Ovary (tissue), 10 donors: ENCODE measurements at places on chromosomes 3 and 15. TPM values are rescaled to one million over a fixed set of nuclear protein-coding genes. Genes with fewer than 3 reads are reported as not detected.

DNA sequence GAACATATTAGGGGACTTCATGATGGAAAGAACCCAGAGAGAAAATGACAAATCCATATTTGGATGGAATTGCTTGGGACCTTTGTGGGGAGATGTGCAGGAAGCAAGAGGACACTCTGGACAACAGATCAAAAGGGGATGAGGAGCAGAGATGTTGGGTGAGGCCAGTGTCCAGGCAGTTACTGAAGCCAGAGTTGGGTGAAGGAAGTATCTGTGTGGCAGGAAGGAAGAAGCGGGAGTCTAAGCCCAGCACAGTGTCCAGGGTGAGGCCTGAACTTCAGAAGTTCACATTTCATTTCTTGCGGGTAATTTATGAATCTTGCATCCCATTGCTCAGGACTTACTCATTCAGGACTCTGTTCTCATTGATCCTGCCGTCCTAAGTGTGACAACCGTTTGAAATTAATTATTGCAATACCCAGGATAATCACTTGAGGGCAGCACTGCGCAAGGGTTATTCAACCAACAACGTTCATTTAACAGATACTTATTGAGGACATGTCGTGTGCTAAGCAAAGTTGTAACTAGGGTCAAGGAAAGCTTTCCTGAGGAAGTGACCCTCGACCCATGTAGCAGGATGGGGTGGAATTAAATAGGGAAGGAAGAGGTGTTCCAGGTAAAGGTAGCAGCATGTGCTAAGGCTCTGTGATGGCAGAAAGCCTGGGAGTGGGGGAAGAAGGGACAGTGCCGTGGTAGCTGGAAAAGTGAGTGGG is 61.3 kb upstream of the CMTM8 start:
- DNase-seq = no peak
- H3K36me3 ChIP-seq = no peaks in the 10 kb centered on the region
- H3K4me3 ChIP-seq = no peak overlapping the region
- no peaks in the 10 kb centered on the region for H3K27me3 ChIP-seq
- no peak overlapping the region for H3K27ac ChIP-seq

- H3K36me3 ChIP-seq = no peaks in the 10 kb centered on the region
- no peak for DNase-seq
- H3K27me3 ChIP-seq = no peaks in the 10 kb centered on the region
- no peaks in the 10 kb centered on the region for H3K4me1 ChIP-seq
- no peak overlapping the region for H3K4me3 ChIP-seq
- no peak overlapping the region for H3K27ac ChIP-seq
Measured at GRCh38 chr3:184954251-184954650, 142.3 kb downstream of the VPS8 start.

- no peaks in the 10 kb centered on the region for H3K27me3 ChIP-seq
- peaks cover 4% of the 10 kb centered on the region for H3K4me1 ChIP-seq
- H3K36me3 ChIP-seq = no peaks in the 10 kb centered on the region
- peak overlapping the region; percentile 81 for H3K27ac ChIP-seq
- peak overlapping the region; percentile 59 for H3K4me3 ChIP-seq
Measured at GRCh38 chr15:63833021-63833696, 589 bp downstream of the HERC1 start.

DNA sequence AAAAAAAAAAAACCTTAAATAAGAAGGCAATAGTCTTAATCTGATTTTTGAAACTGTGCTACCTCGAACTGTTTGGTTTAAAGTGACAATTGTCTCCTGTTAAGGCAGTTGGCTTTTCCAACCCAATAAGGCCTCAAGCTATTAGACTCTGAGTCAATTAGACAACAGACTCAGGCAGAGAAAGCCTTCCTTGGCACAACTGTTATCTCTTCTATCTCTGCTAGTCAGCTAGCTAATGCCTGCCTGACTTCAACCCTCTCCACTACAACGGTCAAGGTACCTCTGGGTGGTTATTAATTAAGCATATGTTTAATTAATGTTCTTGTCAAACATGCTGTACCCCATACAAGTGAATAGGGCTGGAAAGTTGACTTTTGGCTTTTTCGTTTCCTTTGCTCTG is 110.2 kb upstream of the NLGN1 start:
- no peaks in the 10 kb centered on the region for H3K36me3 ChIP-seq
- no peak overlapping the region for H3K4me3 ChIP-seq
- H3K27me3 ChIP-seq = no peaks in the 10 kb centered on the region

- no peak overlapping the region for H3K4me3 ChIP-seq
- no peaks in the 10 kb centered on the region for H3K36me3 ChIP-seq
- H3K4me1 ChIP-seq = no peaks in the 10 kb centered on the region
Measured at GRCh38 chr3:187976365-187976900, 177.5 kb upstream of the LPP start.

ARL6IP5 gene
- total RNA-seq = 83.0 TPM

GRCh38 chr3:59994732-59995304 is 945.0 kb upstream of the CFAP20DC start:
- H3K4me1 ChIP-seq = no peaks in the 10 kb centered on the region
- H3K27ac ChIP-seq = no peak overlapping the region
- H3K36me3 ChIP-seq = no peaks in the 10 kb centered on the region
- no peaks in the 10 kb centered on the region for H3K27me3 ChIP-seq
- no peak for DNase-seq

DNA sequence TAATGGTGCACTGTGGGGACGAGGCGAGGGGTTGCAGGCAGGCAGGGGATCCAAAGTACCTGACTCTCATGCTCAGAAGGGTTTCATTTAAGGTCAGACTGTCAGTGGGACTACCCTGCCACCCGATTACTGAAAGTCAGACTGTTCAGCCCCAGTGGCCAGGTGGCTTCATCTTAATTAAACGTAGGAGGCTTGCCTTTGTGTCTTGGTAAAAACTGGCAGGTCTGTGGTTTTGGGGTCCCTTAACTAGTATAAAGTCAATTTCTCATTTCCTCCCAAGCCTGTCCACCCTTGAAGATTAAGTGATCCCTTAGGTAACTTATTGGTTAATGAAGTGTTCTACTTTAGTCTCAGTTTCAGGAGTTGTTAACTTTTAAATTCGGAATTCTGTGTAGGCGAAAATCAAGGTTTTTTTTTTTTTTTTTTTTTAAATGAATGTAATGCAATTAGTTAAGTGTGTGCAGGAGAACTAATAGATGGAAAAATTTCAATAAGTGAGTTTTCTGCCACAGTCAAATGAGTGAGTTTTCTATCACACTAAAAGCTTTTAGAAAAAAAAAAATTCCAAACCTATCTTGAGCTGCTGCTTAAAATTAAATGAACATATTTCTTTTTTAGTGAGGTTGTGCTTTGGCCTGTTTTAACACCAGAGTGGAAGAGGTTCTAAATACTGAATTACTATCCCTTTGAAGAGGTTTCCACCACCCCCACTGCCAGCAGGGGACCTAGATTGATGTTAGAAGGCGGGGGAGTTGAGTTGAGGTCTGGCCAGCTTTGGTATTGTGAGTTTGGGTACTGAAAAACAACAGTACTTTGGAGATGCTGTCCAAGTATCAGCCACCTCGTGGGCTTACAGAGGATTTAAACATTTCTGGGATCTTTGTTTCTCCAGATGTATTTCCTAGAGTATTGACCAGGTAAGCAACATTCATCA is 15.2 kb downstream of the ITPR1 start:
- DNase-seq = no peak
- no peaks in the 10 kb centered on the region for H3K36me3 ChIP-seq
- no peak overlapping the region for H3K4me3 ChIP-seq

- H3K36me3 ChIP-seq = no peaks in the 10 kb centered on the region
- H3K27ac ChIP-seq = no peak overlapping the region
- H3K27me3 ChIP-seq = no peaks in the 10 kb centered on the region
- DNase-seq = no peak
- H3K4me1 ChIP-seq = no peaks in the 10 kb centered on the region
- H3K4me3 ChIP-seq = no peak overlapping the region
Measured at GRCh38 chr3:127707851-127708411, 35.2 kb downstream of the ABTB1 start.

DNA sequence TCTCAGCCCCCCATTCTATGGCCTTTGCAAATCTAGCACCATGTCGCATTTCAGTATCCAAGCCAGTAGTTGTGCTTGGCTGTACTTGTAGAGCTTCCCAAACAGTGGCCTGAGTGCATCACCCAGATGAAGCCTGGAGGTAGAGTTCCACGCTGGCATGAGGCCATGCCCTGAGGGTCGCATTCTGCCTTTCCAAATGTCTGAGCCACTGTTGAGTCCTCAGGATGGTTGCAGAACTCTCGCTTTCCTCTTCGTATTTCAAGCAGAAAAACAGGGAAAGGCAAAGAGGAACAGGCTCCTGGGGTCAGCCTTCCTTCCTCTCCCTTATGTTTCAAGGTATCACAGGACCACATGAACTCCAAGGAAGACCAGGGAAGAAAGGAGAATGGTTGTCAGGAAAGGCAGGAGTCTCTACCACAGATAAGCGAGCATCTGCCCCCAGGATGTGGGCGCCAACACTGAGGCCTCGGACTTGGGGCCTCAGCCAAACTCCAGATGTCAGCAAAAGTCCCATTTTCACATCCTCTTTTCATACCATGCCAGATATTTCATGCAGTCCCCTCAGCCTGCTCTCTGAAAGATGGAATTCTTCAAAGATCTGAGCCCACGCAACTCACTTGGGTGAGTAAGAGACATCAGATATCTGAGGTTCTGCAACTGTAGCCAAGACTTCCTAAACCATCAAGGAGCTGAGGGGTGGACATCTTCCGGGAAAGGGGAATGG is 19.4 kb upstream of the PRR20G start:
- no peaks in the 10 kb centered on the region for H3K27me3 ChIP-seq
- H3K4me3 ChIP-seq = no peak overlapping the region
- no peaks in the 10 kb centered on the region for H3K4me1 ChIP-seq

- no peak overlapping the region for H3K27ac ChIP-seq
- no peak for DNase-seq
- H3K4me3 ChIP-seq = no peak overlapping the region
- peaks cover 4% of the 10 kb centered on the region for H3K4me1 ChIP-seq
- H3K27me3 ChIP-seq = no peaks in the 10 kb centered on the region
Measured at GRCh38 chr3:17059989-17060550, 175.3 kb downstream of the PLCL2 start.

MTFMT gene
- total RNA-seq = 16.8 TPM

DNA sequence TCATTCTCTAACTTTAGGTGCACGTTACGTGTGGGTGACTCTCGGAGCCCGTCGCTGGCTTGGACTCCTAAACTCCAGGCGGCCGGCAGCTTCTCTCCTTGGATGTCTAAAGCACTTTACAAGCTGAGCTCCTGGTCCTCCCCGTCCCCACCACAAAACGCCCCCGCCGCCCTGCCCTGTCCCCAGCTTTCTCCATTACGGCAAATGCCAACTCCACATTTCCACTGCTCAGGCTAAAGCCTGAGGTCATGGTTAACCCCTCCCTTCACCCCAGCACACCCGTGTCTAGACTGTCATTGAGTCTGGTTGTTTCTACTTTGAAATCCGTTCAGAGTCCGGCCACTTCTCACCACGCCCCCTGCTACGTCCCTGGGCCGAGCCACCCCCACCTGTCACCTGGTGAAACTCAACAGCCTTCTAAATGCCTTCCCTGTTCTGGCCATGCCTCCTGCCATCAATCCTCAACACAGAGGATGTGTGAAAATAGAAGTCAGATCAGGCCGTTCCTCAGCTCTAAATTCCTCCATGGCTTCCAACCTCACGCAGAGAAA is 8.1 kb upstream of the PCSK6 start:
- no peak overlapping the region for H3K27ac ChIP-seq
- no peaks in the 10 kb centered on the region for H3K36me3 ChIP-seq
- DNase-seq = no peak
- H3K4me3 ChIP-seq = no peak overlapping the region

- no peak for DNase-seq
- H3K4me1 ChIP-seq = no peaks in the 10 kb centered on the region
- no peak overlapping the region for H3K27ac ChIP-seq
- H3K27me3 ChIP-seq = no peaks in the 10 kb centered on the region
- no peak overlapping the region for H3K4me3 ChIP-seq
Measured at GRCh38 chr15:26870346-26870745, 3.5 kb downstream of the GABRA5 start.

ZIC1 gene
- total RNA-seq = not detected

DNA sequence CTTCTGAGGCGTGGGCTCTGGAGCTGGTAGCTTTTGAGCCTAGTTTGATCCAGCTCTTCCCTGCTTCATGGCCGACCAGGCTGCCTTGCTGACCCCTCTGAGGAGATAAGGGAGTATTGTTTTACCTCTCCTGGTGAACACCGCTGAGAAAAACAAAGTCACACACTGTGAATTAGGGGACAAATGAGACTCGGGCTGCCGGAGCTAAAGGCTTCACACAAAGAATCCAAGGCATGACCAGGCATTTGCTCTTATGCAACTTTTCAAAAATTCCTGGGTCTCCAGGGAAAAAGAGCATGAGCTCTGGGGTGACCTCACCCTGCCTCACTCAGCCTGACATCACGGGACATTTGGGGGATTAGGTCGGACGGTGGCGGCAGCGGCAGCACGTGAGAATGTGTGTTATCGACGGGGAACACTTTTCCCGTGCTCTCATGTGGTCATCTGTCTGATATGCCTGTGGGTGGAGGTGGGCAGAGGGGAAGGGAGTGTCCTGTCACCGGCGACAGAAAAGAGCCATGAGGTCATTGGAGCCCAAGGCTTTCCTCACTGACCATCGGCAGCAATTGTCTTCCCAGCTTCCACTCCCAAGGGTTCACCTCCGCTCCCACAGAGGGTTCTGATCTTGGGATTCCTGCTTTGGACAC is 61.0 kb downstream of the TMEM44 start:
- H3K27me3 ChIP-seq = no peaks in the 10 kb centered on the region
- no peaks in the 10 kb centered on the region for H3K4me1 ChIP-seq
- H3K36me3 ChIP-seq = no peaks in the 10 kb centered on the region
- H3K4me3 ChIP-seq = no peak overlapping the region
- no peak overlapping the region for H3K27ac ChIP-seq

- H3K4me3 ChIP-seq = no peak overlapping the region
- no peaks in the 10 kb centered on the region for H3K4me1 ChIP-seq
- no peaks in the 10 kb centered on the region for H3K36me3 ChIP-seq
- DNase-seq = no peak
- H3K27me3 ChIP-seq = no peaks in the 10 kb centered on the region
Measured at GRCh38 chr3:34782871-34783270, 856.5 kb upstream of the ARPP21 start.

GRCh38 chr15:38069511-38070011 is 135.1 kb downstream of the TMCO5A start:
- no peaks in the 10 kb centered on the region for H3K36me3 ChIP-seq
- no peak overlapping the region for H3K27ac ChIP-seq
- no peak for DNase-seq
- no peaks in the 10 kb centered on the region for H3K27me3 ChIP-seq
- no peak overlapping the region for H3K4me3 ChIP-seq

- H3K4me1 ChIP-seq = no peaks in the 10 kb centered on the region
- no peak overlapping the region for H3K27ac ChIP-seq
- H3K36me3 ChIP-seq = no peaks in the 10 kb centered on the region
- H3K27me3 ChIP-seq = no peaks in the 10 kb centered on the region
- DNase-seq = no peak
Measured at GRCh38 chr3:70387889-70388288, 75.5 kb upstream of the MDFIC2 start.
